ENCODE measurements at places on chromosomes 4 and X. TPM values are rescaled to one million over a fixed set of nuclear protein-coding genes. Genes with fewer than 3 reads are reported as not detected.

GRCh38 chr4:173091958-173092357, 76.7 kb upstream of the GALNT7 start:
- DNase-seq: no peak

DNA sequence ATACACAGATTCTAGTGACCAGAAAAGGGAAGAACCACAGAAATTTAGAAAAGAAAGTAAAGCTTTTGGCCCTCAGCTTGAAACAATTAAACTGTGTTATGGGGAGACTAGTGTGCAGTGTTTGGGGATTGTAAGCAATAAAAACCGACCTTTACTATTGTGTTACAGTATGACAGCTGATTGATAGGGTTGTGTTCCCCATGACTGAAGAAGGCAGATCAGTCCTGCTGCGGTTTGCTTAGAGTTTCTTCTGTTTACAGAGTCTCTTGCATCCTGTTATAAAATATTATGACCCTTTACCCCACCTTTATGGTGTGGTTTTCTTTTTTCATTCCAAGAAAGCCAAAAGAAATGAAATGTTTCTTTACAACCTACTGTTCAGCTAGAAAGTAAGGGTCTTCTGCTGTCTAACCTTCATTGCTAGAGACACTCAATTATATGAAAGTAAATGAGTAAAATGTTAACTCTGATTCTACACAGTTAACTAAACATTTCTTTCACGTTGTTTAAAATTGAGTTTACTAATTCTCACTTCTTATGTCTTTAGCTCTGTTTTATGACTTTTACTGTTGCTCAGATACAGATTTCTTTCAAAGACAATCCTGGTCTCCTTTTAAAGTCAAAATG, 18.1 kb downstream of the CHIC1 start:
- DNase-seq: no peak

DNA sequence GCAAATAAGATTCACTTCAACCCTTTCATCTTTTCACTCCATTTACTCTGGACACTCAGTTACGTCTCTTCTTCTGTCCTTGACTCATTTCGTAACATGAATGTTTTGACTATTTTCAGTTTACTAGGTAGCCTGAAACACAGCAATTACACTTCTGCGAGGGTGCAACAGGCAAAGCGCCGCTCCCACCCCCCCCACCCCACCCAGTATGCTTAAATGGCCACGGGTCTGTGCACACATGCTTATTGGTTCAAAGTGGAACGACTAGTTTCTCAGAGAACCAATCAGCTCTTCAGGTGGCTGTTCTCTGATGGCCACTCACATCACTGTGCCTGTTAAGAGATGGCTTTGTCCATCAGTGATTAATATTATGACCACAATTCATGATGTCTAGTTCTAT, 3.5 kb downstream of the BEND4 start:
- DNase-seq: no peak

- no peak for DNase-seq
These were observed 90.8 kb downstream of the FNIP2 start for GRCh38 chr4:158859661-158860060.

DNA sequence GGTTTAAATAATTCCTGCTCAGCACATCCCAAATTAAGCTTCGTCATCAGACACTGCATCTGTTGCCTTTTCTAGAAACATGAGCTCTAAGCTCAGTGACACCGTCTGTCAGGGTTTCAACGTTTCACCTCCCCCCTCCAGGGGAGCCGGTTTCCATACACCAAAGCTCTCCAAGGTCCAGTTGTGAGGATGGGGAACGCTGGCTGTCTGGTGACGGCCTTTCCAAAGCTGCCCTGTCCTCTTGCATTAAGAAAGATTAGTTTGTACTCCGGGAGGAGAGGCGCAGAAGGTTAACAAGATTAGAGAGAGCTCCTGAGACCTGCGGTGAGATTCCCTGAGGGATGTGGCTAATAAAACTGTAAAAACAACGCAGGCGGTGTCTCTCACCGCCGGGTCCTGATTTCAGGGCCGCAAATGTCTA, 43.2 kb downstream of the ASMT start:
- DNase-seq: no peak

DNA sequence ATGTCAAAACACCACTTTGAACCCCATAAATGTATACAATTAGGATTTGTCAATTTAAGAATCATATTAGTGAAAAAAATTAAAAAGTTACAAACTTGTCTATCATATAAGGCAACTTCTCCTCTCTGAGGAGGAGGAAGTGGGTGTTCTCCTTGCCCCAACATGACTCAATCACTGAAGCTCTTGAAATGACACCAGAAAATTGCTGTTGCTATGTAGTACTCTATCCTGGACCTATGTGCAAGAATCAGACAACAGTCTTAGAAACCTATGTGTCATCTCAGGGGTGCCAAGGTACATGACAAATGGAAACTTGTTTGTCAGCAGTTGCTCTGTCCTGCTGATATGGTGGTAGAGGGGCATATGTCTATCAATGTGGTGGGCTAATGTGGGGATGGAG, 47.7 kb downstream of the HMGB3 start:
- no peak for DNase-seq

GRCh38 chrX:46374371-46374770, 170.8 kb downstream of the ZNF674 start:
- DNase-seq: no peak

DNA sequence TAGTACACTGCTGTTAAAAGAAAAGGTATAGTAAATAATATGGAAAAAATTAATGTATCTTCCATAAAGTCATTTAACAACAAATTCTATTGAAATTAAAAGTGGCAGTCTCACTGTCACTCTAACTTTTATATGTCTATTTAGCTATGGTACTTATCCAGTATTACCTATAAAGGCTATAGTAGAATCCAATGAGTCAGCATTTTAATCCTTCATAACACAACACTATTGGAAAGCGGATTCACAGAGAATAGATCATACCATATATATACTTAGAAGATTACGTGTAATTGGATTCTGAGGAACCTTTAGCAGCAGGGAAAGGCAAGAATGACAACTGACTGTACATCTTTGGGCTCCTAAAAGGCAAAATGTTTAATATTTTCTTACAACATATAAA, 1942.6 kb downstream of the PCDH7 start:
- no peak for DNase-seq

DNA sequence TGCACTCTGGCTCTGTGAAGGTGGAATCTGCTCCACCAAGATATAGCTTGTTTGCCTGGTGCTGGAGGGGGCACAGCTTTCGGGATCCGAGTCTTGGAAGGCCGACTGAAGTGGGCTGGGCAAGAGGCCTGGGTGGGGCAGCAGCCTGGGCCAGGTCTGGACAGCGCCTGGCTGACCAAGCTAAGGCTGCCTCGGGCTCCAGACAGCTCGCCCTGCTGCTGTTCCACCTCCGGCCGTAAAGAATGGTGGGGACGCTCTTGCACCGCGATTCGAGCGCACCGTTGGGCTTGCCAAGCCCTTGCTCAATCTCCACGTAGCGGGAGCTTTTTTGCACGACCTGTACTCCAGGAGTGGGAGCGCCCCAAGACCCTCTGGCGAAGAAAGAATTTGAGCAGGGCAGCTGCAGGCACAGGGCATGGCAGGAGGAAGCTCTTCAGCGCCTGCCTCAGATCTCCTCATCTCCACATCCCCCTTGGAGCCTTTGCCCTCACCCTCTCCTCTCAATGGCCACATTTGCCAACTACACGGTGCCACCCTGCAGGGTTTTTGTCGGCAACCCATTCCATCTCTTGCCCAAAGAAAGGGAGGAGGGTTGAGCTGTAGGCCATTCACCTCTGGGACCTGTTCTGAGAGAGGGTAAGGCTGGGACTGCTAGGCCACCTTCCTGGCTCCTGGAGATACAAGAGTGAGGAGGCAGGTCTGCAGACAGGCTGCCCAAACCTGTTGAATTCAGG, 18.9 kb downstream of the CNGA2 start:
- peak; percentile 64 for DNase-seq

DNA sequence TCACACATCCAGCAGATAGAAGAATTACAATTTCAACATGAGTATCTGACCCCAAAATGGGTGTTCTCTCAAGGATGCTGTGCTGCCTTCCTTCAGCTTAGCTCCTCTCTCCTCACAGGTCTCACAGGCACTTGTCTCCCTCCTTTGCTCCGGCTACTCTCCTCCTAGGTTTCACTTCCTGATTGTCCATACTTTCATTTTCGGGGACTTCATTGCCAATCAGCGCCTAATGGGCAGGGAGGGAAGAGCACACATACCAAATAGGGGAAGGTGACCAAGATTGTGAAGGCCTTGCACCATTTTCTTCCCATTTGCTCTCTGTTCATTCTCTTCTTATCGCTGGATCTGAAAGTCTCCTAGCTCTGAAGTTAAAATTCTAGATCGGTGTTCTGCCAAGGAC, 125.4 kb upstream of the EOLA2 start:
- no peak for DNase-seq

DNA sequence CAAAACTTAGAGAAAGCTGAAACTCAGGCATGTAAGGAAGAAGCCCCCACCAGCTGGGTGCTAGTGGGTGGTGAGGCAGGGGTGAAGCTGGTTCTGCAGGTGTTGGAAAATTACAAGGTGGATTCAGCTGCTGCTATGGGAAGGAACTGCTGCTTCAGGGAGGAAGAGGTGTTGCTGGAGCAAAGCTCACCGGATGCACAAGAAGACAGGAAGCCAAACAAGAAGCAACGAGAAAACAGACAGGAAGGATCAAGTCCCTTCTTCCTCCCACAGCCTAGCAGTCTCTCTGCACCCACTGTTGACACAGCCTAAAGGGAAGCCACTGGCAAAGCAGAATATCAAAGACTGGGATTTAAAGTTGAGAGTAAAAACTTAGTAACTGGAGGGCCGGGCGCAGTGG, 100.2 kb upstream of the JADE1 start:
- no peak for DNase-seq

GRCh38 chrX:41085512-41085877, 250 bp downstream of the USP9X start:
- peak; percentile 56 for DNase-seq

GRCh38 chr4:26891867-26892266, 31.2 kb downstream of the STIM2 start:
- DNase-seq: no peak

- DNase-seq: no peak
These were observed 118.8 kb upstream of the PCDH18 start for GRCh38 chr4:137651128-137651527.

DNA sequence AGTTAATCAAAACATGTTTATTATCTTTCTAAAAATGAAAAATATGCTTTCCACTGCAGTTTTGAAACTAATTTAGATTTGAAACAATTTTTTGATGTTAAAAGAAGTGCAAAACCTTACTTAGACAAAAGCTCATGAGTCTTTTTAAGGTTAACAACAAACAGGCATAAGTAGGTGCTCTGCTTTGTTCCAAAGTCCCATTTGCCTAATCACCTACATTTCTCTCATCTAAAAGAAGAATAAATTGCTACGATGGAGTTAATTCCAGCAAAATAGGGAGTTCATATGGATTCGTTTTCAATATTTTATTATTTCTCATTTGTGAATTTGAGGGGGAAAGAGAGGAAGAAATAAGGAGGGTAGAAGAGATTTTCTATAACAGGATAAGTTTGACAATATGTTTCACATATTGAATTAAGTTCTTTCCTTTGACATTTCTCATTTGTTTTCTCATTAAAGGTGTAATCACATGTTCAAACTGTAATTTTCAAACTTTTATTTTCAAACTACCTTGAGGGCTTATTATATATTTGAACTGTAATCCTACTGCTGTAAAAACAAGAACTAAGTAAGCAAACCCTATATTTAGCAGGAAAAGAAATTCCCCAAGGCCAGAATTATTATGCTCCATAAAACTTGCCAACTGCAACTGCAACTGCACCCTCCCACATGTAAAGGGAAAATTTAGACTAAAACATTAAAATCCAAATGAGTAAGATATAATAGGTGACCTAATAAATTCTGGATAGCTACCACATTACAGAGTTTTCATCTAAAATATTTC, 9.6 kb upstream of the SLC39A8 start:
- DNase-seq: no peak

GRCh38 chr4:188439641-188440311, 300.5 kb downstream of the TRIML1 start:
- no peak for DNase-seq

GRCh38 chr4:188930822-188931221, 791.6 kb downstream of the TRIML1 start:
- no peak for DNase-seq

- no peak for DNase-seq
These were observed 35.9 kb upstream of the GUCY1B1 start for GRCh38 chr4:155722816-155723499.

GRCh38 chr4:6280365-6280996, 10.8 kb downstream of the WFS1 start:
- DNase-seq: no peak

DNA sequence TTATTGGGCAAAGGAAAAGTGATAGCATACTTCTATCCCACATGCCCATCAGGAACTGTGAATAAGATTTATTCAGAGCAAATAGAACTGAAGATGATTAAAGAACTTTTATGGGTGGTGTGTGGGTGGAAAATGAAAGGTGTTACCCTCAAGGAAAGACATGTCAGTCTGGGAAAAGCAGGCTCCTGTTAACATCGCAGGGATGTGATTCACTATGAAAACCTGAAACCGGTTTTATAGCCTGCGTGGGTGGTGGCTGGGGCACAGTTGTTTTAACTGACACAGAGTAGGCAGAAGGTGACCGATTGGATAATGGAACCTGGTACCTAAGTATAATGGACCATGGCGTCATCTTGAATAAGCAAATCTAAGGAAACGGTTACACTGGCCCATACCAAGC, 61.3 kb upstream of the CASK start:
- no peak for DNase-seq

DNA sequence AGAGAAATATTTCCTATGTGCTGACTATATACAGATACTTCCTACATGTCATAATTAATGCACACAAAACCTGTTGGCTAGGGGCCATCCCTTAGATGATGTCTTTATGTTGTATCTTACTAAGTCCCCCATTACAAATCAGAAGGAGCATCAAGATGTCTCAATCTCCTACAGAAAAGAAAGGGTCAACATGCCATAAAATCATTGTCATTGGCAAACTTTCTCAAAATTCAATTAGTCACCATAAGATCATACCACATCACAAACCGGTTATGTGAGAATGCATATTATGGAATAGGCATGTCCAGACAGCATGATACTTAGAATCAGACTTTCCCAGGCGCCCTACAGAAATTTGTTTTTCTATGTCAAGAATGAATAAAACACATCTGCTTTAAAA, 175.2 kb upstream of the TET2 start:
- no peak for DNase-seq

- no peak for DNase-seq
These were observed 9.1 kb upstream of the MAN2B2 start for GRCh38 chr4:6565691-6566390.

GRCh38 chr4:1137063-1137776, 23.9 kb upstream of the RNF212 start:
- DNase-seq: no peak

Gene PITX2
- not detected for total RNA-seq

Gene NAP1L5
- total RNA-seq: 1.2 TPM

Gene MAGEB17
- not detected for total RNA-seq

Gene SMIM14
- 209 TPM for total RNA-seq

Gene SSX2B
- total RNA-seq: 0.23 TPM

Gene RBMX
- total RNA-seq: 30.8 TPM

Gene DOK7
- total RNA-seq: 0.83 TPM

Gene HMGN5
- total RNA-seq: 2.5 TPM

Gene MAGEA9B
- total RNA-seq: not detected

Gene SATL1
- not detected for total RNA-seq

Gene TEX13A
- not detected for total RNA-seq

All from left lobe of liver (tissue), 2 donors.